C1 segment of cervical spinal cord (tissue), 14 donors: ENCODE measurements at places on chromosomes 2 and 18.
A peak's percentile ranks its signal among the peaks of the same experiment; 100 is the strongest.

DNA sequence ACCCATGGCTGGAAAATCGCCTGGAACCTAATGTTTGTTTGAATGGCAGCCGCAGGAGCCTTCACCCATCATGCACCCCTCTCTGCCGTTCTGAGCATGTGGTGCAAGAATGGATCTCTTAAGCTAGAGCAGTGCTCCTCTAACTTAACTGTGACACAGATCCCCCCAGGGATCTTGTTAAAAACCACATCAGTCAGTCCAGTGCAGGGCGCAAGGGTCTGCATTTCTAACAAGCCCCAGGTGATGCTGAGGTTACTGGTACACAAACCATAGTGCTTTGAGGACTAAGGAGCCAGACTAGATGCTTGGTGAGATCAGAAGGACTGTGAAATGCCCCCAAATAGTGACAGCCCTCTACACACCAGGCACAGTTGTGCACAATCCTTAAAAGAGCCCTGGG is 87.1 kb upstream of the KCTD1 start:
- no peak for DNase-seq

- DNase-seq = no peak
Measured at GRCh38 chr2:160612266-160612856, 118.8 kb upstream of the RBMS1 start.

- DNase-seq = no peak
Measured at GRCh38 chr2:227461811-227462461, 10.0 kb upstream of the AGFG1 start.

GRCh38 chr2:120503793-120504571 is 158.0 kb downstream of the INHBB start:
- no peak for DNase-seq

GRCh38 chr2:181438261-181438660 is 18.9 kb upstream of the ITGA4 start:
- DNase-seq = no peak

DNA sequence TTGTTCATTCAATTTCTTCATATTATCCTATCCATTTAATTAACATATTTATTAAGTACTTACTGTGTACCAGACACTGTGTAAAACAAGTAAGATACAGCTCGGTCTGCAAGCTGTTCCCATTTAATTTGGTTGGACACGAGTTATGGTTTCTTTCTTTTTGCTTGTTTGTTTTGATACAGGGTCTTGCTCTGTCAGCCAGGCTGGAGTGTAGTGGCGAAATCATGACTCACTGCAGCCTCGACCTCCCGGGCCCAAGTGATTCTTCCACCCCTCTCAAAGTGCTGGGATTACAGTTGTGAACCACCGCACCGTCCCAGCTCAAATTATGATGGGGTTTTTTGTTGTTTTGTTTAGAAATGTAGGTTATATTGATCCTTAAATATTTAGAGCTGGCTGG is 9.0 kb downstream of the CYBRD1 start:
- DNase-seq = no peak

DNA sequence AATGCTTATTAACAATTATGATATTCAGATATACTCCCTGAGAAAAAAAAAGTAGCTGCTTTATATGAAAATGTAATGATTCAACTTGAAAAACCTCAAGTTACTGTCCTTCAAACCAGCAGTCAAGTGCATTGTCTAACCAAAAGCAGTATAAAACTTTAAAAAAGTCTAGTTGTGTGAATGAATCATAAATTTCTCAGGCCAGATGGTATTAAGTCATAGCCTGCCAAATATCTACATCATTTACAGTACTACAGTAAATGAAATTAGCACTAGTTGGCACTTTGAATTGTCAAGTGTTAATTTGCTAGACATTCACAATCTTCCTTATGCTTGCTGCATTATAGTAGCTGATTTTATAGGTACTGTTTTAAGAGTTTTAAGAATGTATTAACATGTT is 85.9 kb downstream of the CBLN2 start:
- DNase-seq = no peak

GRCh38 chr2:14884651-14885050 is 252.1 kb downstream of the LRATD1 start:
- DNase-seq = no peak

GRCh38 chr18:62522504-62523254 is at the start of gene ZCCHC2:
TSS of gene ZCCHC2 (plus strand) at chr18:62523025. CDS start at chr18:62523425, 400 bp downstream.
- peak; percentile 99 for DNase-seq

GRCh38 chr2:160365716-160366367 is 127.8 kb downstream of the RBMS1 start:
- no peak for DNase-seq

- no peak for DNase-seq
Measured at GRCh38 chr18:67428158-67428557, 88.4 kb downstream of the DSEL start.

DNA sequence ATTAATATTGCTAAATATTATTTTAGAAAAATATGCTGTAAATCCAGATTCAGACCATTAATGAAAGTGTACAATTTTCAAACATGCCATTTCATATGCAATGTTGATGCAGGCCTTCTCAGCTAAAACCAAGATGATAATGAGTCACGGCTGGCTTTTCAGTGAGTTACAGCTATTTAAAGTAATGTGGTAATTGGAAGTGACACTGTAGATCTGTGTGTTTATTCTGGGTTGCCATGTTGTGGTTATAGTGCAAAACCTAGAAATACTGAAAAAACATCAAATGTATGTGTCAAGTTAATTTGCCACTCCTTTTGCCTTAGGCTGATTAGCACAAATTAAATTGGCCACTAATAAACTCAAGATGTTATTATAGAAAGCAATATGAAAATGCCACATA is 506.6 kb downstream of the ERBB4 start:
- no peak for DNase-seq

- DNase-seq = no peak
Measured at GRCh38 chr2:31082002-31082401, 56.2 kb downstream of the GALNT14 start.

DNA sequence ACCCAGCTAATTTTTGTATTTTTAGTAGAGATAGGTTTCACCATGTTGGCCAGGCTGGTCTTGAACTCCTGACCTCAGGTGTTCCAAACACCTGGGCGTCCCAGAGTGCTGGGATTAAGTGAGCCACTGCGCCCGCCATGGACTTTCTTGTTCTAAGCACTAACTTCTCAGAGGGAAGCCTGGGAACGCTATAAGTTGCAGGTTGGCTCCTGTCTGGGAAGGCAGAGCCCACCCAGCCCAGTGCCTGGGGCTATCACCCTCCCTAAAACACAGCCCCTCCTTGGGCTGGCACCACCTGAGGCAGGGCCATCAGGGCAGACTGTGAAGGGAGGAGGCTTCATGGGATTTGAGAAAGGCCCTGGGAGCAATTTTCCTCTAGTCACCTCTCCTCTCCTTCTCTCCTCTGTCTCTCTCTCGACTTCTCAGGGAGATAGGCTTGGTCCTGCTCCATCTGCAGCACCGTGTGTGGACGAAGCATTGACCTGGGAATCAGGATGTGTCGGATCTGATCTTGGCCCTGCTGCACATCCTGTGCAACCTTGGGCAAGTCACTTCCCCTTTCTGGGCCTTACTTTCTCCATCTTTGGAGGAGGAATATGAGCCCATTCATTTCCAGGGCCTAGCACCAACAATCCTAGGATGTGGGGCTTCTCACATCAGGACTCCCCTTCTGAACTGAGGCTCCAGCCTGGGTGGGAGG is 10.9 kb downstream of the PSD4 start:
- DNase-seq = no peak

DNA sequence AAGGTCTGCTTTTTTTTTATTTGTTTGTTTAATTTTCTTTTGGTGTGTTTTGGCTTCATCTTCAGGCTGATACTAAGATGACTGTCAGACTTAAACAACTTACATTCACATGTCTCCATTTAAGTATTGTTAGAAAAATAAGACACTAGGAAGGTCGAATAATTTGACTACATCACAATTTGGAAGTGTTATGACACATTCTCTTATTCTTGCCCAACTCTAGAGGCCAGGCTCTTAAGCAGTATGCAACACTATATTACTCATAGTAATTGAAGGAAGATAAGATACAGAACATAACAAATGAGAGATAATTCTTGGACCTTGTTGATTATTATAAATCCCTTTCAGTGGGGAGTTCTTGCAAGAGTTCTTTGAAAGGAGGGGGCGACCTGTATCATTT is 295.3 kb upstream of the COL3A1 start:
- no peak for DNase-seq

DNA sequence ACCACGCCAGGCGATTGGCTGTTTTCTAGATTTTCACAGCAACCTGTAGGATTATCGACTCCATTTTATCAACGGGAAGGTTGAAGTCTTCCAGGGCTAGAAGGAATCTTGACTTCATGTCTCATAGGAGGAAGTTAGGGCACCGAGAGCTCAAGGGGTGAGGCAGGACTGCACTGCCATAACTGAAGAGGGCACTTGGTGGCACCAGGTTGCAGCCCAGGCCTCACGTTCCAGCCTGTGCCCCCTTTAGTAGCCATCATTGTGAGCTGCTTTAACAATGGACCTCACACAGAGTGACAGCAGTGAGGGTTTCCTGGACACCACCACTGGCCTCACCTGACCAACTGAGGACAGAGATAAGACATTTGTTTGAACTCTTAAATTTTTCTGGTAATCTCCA is 22.9 kb upstream of the RPL37A start:
- no peak for DNase-seq

- DNase-seq = no peak
Measured at GRCh38 chr18:26479681-26480079, 68.7 kb downstream of the KCTD1 start.

- DNase-seq = no peak
Measured at GRCh38 chr2:238462782-238463396, 36.2 kb downstream of the ASB1 start.

- no peak for DNase-seq
Measured at GRCh38 chr2:234670052-234670451, 173.2 kb upstream of the ARL4C start.

DNA sequence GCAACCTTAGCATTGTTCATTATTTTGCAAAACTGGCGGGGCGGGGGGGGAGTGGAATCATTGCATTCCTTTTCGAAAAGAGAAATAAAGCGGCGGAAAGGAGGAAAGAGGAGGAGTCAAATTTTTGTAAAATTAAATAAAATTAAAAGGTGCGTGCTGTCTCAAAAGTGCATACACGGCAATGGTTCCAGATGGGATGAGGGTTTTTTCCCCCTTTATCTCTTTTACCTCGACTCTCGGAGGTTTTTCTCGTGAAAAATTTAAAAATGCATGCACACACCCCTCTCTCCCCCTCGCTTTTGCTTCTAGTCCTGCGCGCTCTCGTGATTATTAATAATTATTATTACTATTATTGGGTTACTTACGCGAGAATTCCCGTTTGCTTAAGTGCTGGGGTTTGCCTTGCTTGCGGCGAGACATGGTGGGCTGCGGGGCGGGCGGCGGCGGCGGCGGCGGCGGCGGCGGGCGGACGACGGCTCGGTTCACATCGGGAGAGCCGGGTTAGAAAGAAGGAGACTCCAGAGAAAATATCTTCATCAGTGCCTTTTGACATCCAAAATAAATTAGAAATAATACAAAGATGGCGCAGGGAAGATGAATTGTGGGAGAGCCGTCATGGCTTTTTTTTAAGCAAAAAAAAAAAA is 481 bp downstream of the BCL11A start:
- DNase-seq = no peak

DNA sequence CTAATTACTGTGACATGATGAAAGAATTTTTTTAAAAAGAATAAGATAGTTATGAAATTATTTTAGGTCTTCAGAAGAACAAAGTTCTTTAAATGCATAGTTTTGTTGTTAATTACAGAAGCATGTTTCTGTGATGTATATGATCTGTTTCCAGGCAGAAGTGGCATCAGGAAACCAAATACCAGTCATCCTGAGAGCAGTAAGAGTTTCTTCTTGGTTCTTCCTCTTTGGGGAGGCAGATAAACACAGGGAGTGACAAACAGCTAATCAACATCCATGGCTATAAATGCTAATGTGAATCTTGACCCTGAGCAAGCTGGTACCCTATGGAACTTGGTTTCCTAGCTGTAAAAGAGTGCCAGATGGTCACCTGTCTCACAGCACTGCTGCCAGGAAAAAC is 29.2 kb downstream of the WIPF1 start:
- no peak for DNase-seq

GRCh38 chr18:13270279-13270855 is 51.8 kb downstream of the LDLRAD4 start:
- DNase-seq = no peak

GRCh38 chr2:56357655-56358295 is 174.0 kb downstream of the CCDC85A start:
- no peak for DNase-seq

DNA sequence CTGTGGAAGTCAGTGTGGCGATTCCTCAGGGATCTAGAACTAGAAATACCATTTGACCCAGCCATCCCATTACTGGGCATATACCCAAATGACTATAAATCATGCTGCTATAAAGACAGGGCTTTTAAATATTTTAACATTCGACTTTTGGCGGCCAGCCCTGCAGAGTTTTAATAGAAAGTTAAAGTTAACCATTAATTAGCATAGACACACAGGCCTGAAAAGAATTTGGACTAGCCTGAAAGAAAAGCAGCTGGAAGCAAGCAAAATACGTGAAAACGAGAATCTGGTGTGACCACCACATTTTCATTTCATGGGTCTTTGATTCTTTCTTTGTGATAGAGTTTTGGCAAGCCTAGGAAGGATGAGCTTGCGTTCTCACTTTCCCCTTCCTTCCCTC is 184.0 kb downstream of the SCG2 start:
- DNase-seq = no peak

DNA sequence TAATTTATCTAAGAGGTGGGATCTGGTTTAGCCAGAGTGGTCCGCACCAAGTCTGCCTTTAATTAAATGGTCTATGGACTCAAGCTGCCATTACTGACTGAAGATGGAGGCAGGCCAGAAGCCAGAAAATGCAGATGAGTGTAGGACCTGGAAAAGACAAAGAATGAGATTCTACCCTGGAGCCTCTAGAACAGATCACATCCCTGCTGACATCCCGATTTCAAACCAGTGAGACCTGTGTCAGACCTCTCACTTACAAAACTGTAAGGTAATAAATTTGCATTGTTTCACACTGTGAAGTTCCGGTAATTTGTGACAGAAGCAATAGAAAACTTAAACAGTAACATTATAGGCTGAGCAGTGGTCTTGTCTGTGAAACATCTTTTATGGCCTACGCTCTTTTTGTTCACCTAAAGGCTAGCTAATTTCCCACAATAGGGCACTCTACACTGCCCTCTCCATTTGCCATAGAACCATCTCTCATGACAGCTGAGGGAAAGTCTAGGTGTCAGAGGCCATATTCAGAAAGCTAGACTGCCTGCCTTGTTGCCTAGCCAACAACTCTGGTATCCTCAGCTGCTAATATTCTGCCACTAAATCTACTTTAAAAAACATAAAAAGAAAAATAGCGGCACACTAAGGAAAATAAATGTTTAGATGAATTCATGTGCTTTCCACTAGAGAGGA is 1396.2 kb upstream of the PIK3C3 start:
- no peak for DNase-seq

- DNase-seq = no peak
Measured at GRCh38 chr2:200655918-200656580, 70.2 kb downstream of the AOX1 start.

GRCh38 chr2:236334122-236334876 is 70.1 kb upstream of the ASB18 start:
- DNase-seq = no peak

- no peak for DNase-seq
Measured at GRCh38 chr2:167929484-167929883, 317.9 kb downstream of the STK39 start.
